ENCODE measurements at places on chromosomes 2 and 18.

GRCh38 chr2:34734042-34734441 lies 1134.9 kb upstream of the FAM98A start:
- DNase-seq, result no peak

DNA sequence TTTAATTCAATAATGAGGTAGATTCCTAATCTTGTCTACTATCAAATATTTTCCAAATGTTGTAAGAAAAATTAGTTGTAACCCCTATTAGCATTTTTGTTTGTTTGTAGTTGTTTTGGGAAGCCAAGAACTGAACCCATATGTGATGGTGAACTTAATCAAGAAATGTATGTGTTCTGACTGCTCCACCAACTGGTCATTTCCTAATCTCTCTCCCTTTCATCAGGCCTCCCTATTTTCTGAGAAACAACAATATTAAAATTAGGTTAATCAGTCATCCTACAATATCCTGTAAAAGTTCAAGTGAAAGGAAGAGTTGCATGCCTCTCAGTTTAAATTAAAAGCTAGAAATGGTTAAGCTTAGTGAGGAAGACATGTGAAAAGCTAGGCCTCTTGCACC lies 504.0 kb downstream of the EPHA4 start:
- no peak for DNase-seq

- no peak for DNase-seq
These were observed 783.6 kb upstream of the ZEB2 start for GRCh38 chr2:145303536-145303935.

- peak; percentile 3 for DNase-seq
These were observed 14.9 kb downstream of the IL1B start for GRCh38 chr2:112821682-112822081.

DNA sequence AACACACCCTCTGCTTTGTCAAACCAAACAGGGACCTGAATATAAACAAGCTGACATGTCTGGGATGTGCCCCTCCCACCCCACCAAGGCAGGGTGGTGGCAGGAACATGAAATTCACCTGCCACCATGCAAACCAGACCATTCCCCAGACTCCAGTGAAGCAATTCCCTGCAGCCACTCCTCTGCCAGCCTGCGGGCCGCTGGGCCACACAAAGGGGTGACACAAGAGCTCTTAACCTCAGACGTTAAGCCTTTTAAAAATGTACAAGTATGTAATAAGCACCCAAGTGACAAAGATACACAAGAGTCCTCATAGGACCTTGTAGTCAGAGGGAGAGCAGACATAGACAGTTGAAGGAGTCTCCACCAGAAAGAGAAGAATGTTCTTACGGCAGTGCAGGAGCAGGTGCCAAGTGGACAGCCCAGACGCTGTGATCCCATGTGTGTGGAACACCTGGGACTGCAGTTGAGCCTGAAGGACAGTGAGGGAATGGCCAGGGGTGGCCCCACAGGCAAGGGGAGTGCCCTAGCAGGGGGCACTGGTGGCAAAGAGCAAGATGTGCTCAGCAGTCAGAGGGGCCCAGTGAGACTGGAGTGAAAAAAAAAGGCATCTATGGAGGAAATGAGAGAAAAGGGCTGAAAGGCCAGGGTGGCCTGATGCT lies 36.9 kb downstream of the CRACDL start:
- no peak for DNase-seq

DNA sequence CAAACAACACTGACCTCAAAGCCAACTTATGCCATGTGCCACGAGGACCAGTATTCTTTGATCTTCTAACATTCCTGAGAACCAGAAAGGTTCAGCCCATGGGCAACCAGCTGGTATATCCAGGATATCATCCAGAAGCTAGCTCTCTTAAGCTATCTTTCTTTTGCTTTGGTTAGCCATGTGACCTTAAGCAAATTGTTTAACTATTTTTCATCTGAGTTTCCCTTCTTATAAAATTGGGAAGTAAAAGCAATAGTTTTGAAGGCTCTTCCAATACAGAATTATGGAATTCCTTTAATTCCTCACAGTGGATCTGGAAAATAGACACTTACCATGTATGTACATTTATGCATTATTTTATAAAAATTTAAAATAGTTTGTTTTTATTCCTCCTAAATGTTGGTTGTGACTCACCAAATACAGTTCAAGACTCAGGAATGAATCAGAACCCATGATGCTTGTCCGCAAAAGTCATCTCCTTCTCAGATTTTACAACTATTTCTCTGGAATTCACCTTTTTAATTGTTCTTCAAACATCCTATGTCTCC lies 435.7 kb downstream of the ZEB2 start:
- DNase-seq, result no peak

- no peak for DNase-seq
These were observed 19.6 kb upstream of the CABLES1 start for GRCh38 chr18:23115683-23116096.

DNA sequence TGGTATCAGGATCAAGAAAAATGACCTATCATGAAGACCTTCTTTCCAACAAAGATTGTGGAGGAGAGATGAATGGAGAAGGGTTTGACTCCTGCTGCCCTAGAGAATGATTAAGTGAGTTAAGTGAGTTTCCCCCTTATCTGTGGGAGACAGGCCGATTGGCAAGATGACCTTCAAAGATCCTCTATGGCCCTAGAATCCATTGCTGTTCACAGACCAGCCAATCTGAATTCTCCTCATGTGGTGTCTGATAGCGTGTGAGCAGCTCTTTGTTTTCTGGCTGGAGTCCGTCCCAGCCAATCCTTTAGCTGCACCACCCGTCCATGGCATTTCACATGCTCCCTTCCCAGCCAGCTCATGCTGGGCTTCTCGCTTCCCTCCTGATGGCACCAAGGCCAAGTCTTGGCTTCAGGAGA lies 79.4 kb downstream of the MARCHF4 start:
- no peak for DNase-seq

DNA sequence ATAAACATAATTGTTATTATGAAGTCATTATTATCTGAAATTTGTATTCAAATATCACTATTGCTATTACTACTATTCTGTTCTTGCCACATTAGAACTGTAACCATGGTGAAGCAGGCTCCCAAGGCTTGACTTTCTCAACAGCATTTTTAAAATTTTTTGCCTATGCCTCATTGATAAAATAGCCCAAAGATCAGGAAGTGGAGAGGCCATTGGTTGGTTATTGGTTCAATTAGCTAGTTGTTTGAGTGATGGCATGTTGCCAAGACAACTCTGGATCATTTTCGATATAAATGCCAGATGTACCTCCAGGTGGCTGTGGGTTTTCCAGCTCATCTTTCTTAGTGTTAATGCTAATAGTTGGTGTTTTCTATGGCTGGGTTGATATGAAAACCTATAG lies 513.5 kb downstream of the TRIB2 start:
- DNase-seq, result no peak

DNA sequence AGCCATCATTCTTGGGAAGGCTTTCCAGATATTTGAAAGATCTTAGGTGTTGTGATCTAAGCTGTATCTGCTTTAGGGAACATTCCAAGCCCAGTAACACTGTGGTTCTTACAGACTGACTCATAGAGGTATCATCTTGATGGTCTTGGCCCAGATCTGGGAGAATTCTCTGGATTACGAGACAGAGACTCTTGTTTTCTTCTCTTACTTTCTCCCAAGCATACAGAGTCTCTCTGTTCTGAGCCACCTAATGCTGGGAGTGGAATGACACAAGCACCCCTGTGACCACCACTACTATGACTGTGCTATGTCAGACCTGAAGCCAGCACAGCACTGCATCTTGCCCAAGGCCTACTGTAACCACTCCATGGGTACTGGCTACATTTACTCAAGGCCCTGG lies 81.0 kb upstream of the EPAS1 start:
- no peak for DNase-seq

- no peak for DNase-seq
These were observed 3.0 kb upstream of the ROCK2 start for GRCh38 chr2:11347403-11347959.

GRCh38 chr2:63856303-63856603 lies 14.6 kb downstream of the UGP2 start:
- peak; percentile 46 for DNase-seq

GRCh38 chr2:142716463-142717242 lies 160.8 kb upstream of the KYNU start:
- DNase-seq, result no peak

DNA sequence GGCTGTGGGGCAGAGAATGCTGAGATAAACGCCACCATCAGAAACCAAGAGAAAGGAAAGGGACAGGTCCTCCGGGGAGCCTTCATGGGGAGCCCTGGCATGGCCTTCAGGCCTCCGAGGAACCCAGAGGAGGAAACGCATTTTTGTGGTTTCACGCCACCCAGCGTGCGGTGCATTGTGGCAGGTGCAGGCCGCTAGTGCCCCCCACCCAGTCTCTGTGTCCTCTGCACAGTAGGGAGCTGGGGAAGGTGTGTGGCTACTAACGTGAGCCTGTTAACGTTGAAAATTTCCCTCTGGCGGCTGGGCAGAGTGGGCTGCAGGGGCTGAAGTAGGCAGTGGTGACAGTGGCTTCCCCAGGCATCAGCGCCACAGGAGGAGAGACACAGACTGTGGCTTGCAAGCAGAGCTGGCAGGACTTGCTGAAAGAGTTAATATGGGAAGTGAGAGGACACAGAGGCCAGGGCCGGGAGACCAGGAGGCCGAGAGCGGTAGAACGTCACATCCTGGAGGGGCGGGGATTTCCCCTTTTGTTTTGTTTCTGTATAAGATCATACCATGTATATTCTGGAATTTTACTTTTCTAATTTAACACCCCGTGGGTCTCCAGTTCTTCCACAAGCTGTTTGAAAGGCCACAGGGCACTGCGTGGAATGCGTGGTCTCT lies 166.9 kb downstream of the GBX2 start:
- no peak for DNase-seq

DNA sequence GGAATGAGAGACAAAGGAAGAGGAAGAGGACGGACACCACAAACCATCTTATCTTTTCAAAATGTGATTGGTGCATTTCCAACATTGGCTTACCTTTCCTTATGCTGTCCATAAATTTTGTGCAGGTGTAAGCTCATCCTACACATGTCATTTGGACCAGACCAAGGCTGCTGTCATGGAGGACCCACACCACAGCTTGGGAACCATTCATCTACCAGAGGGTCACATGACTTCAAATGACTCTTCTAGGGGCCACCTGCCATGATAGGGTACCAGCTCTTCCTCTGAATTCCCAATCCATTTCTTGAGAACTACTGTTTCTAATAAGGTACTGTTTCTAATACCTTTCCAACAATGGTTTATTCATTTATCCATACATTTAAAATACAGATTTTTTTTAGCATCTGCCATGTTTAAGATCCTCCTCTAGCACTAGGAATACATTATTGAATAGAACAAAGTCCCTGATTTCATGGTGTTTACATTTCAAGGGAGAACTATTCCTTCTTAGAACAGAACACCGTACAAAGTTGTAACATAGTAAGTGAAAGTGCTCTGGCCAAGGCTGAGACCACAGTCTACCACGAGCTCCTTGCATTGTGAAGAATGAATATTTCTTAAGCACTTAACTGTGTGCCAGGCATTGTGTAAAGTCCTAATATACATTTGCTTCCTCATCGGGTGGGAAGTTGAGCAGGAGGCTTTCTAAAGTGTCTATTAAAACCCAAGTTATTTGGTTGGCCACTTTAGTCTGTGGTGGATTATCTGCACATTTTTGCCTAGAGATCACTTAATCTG lies 246.1 kb upstream of the FN1 start:
- no peak for DNase-seq

DNA sequence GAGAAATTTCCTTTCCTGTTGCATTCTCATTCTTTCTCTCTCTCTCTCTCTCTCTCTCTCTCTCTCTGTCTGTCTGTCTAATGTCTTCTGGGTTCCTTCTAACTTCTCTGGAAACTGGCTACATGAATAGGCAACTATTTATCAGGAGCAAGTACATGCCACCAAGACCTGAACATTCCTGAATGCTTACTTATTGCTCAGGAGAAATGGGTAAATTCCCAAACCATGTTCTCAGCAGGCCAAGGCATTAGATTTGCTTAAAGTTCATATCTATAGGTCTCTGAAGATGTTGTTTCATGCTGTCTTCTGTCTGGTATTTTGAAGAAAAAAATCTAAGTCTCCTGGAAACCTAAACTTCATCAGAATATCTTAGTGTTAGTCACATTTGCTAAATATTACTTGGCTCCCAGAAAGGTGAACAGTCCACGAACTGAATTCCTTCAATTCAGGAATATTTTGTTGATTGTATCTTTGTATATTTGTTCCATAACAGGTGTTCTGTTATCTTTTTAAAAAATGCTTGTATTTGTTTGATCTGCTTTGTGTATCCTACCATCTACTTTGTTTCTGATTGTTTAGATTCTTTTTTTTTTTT lies 77.2 kb upstream of the FIGN start:
- no peak for DNase-seq

- no peak for DNase-seq
These were observed 366.2 kb upstream of the ID2 start for GRCh38 chr2:8315531-8316165.

GRCh38 chr18:48785091-48785614 lies 165.6 kb downstream of the SMAD7 start:
- peak; percentile 30 for DNase-seq

- no peak for DNase-seq
These were observed 102.6 kb upstream of the HS6ST1 start for GRCh38 chr2:128421286-128421685.

DNA sequence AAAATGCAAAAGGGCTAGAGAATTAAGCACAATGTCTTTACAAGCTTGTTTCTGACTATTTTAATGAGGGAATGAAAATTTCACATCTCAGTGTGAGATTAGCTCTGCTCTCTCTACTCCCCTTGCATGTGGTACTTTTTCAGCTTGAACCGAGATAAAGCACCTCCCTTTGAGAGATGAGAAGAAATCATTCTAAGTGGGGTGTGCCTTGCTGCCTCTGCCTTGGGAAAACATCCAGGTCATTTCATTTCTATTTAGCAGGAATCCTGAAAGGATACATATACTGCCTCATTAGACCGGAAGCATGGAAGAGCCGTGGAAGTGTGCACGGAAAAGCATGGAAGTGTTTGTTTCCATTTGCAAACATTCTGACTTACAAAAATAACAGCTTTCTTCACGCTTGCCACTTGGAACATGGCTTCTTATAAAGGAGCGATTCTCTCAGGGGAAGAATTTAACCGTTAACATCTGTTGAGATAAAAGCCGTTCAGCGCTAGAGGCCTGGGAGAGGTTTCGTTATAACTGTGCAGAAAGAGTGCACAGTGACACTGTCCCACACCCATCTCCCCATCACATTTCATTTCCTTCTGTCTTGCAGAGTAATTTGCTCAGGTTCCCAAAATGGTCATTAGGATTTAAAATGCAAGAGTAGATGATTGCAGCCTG lies 16.7 kb downstream of the NOSTRIN start:
- no peak for DNase-seq
